ENCODE measurements at places on chromosomes 4 and X.

DNA sequence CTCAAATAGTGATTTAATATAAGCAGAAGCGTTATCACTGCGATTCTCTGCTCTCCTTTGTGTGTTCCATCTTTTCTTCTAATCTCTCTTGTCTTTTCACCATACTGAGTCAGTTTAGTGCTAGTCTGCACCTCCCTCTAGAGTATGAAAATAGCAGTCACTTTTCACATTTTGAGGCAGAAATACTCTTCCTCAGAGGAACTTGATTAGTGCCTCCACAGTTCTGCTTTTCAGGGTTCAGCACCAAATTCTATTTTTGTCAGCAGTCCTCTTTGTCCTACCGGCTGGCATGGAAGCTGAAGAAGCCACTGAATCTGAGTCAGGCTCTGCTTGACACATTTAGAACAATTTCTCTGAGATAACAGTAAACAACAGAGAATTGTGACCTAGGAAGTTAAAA, 49.7 kb upstream of the ANKRD17 start:
- no peak for DNase-seq

GRCh38 chrX:153476666-153477363, 6.4 kb upstream of the HAUS7 start:
- DNase-seq = peak; percentile 87

- DNase-seq = peak; percentile 74
These were observed 72.4 kb upstream of the MSANTD1 start for GRCh38 chr4:3176367-3177229.

- peak; percentile 25 for DNase-seq
These were observed 13.7 kb downstream of the ADH6 start for GRCh38 chr4:99205153-99205979.

GRCh38 chrX:24877854-24878650, 137.7 kb downstream of the ARX start:
- no peak for DNase-seq

GRCh38 chr4:123352240-123352945, 44.2 kb upstream of the SPRY1 start:
- no peak for DNase-seq

DNA sequence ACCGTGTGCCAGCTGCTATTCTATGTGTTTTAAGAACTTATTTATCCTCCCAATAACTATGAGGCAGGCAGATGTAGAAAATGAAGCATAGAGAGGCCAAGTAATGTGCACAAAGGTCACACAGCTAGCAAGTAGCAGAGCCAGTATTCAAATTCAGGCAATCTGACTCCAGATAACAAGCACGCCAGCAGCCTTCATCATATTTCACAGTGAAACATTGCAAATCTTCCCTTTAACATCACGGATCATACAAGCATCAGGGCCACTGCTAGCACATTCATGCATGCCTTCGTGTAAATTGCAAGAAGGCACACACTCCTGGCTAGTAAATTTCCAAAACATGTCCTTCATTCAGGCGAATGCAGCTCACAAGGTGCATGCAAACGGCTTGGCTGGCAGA, 33.1 kb downstream of the MAOB start:
- no peak for DNase-seq

- no peak for DNase-seq
These were observed 33.6 kb downstream of the LNX1 start for GRCh38 chr4:53557669-53558064.

- no peak for DNase-seq
These were observed 321.3 kb downstream of the PTTG2 start for GRCh38 chr4:38281371-38282071.

GRCh38 chr4:152408514-152409327, 127.2 kb downstream of the FBXW7 start:
- DNase-seq = peak; percentile 30

GRCh38 chr4:121584836-121585235, 111.9 kb downstream of the ANXA5 start:
- no peak for DNase-seq

- no peak for DNase-seq
These were observed 13.8 kb downstream of the MAD2L1 start for GRCh38 chr4:120052856-120053255.

- no peak for DNase-seq
These were observed 11.9 kb downstream of the FSTL5 start for GRCh38 chr4:162151850-162152249.

DNA sequence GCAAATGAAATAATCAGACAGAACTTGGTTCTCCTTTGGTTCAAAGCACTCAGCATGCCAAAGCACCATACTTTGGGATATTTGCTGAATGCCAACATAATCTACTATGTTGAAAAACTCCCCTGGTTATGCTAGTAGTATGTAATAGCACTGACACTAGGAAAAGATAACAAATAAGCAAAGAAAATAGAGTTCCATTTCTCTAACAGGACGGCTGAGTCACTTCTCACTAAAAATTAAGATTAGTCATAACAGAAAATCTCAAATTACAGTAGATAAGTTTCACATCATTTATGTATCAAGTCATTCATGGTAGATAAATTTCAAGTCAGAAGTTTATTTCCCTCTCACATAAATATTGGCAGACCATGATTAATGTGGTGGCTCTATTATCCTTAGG, 17.9 kb downstream of the PDHA2 start:
- no peak for DNase-seq

DNA sequence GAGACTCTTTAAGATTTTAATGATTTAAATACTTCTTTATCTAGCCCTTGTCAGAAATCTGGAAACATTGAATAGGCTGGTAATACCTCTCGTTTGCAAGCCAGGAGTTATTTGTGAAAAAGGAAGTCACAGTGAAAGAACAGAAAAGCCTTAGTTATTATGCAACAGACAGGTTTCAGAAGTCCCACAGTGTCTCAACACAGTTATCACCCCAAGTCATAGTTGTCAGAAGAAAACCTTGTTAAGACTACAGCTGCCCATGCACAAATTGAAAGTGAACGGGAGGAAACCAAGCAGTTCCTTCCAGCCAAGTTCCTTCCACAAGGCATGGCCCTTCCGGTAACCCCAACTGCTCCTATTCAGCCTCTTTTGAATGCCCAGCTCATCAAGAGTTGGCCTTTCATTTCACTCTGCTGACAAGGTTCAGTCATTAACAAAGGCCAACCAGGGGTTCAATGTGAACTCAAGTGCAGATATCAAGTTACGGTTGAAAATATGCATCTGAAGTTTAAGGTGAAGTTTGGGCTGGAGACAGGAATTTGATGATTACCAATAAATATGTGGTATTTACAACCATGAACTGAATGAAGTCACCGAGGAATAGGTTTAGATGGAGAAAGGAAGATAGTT, 15.6 kb downstream of the ALPK1 start:
- no peak for DNase-seq

- no peak for DNase-seq
These were observed 263.3 kb upstream of the CLNK start for GRCh38 chr4:10947898-10948297.
